ENCODE measurements at places on chromosomes 5 and 9. TPM values are rescaled to one million over a fixed set of nuclear protein-coding genes. Genes with fewer than 3 reads are reported as not detected.
A peak's percentile ranks its signal among the peaks of the same experiment; 100 is the strongest.

The LECT2 gene
- total RNA-seq, result not detected

- DNase-seq, result no peak
- H3K4me3 ChIP-seq, result no peak overlapping the region
- H3K36me3 ChIP-seq, result no peaks in the 10 kb centered on the region
- no peaks in the 10 kb centered on the region for H3K27me3 ChIP-seq
- no peak overlapping the region for H3K27ac ChIP-seq
Measured at GRCh38 chr5:74132485-74132884, 506.5 kb downstream of the ARHGEF28 start.

DNA sequence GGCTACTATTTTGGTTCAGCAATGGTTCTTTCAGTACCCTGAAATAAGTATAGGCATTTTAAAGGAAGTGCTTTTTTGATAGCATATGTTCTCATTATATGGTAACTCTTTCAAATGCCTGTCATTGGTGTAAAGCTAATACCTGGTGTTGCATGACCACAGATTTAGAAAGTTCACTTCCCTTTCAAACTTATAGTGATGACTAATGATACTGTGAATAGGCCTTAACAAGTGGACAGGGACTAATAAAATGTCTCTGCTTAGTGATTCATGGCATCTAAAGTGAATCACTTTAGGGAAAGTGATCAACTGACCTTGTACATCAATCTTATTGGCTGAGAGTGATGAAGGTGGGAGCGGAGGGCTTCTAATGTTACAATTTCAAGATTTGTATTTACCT is 21.6 kb downstream of the MRPL22 start:
- no peak for DNase-seq
- H3K4me3 ChIP-seq, result no peak overlapping the region
- H3K27ac ChIP-seq, result no peak overlapping the region
- H3K4me1 ChIP-seq, result no peaks in the 10 kb centered on the region
- peaks cover 34% of the 10 kb centered on the region for H3K36me3 ChIP-seq

- DNase-seq, result peak; percentile 19
- no peak overlapping the region for H3K4me3 ChIP-seq
- H3K27ac ChIP-seq, result no peak overlapping the region
- no peaks in the 10 kb centered on the region for H3K36me3 ChIP-seq
- no peaks in the 10 kb centered on the region for H3K27me3 ChIP-seq
Measured at GRCh38 chr5:166509085-166509484, 1782.4 kb upstream of the WWC1 start.

GRCh38 chr9:35042081-35042604 is 30.3 kb downstream of the VCP start:
- H3K27me3 ChIP-seq, result no peaks in the 10 kb centered on the region
- H3K36me3 ChIP-seq, result no peaks in the 10 kb centered on the region

- no peak overlapping the region for H3K4me3 ChIP-seq
- H3K36me3 ChIP-seq, result no peaks in the 10 kb centered on the region
- H3K4me1 ChIP-seq, result peaks cover 7% of the 10 kb centered on the region
- H3K27ac ChIP-seq, result no peak overlapping the region
- no peak for DNase-seq
Measured at GRCh38 chr5:32683125-32683524, 28.0 kb upstream of the NPR3 start.

DNA sequence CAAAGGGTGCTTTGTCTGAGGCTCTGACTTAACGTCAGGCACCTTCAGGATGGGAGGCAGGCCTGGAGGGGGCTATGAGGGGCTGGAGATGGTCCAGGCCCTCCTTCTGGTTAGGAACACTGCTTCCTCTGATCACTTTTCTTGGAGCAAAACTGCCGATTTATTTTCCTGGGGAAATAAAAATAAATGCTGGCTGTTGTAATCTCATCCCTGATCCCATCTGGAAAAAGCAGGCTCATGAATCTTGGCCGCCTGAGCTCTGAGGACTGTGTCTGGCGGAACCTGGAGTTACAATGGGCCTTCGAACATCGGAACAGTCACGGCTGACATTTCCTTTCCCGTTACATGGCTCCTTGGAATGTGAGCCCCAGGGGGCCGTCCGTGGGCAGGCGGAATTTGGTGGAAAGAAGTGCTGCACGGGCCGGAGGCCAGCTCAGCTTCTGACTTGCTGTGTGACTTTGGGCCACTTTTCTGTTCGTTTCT is 157.8 kb downstream of the RGS3 start:
- peaks cover 87% of the 10 kb centered on the region for H3K4me1 ChIP-seq
- DNase-seq, result peak; percentile 58
- no peaks in the 10 kb centered on the region for H3K36me3 ChIP-seq
- no peaks in the 10 kb centered on the region for H3K27me3 ChIP-seq
- no peak overlapping the region for H3K4me3 ChIP-seq
- H3K27ac ChIP-seq, result peak overlapping the region; percentile 74

DNA sequence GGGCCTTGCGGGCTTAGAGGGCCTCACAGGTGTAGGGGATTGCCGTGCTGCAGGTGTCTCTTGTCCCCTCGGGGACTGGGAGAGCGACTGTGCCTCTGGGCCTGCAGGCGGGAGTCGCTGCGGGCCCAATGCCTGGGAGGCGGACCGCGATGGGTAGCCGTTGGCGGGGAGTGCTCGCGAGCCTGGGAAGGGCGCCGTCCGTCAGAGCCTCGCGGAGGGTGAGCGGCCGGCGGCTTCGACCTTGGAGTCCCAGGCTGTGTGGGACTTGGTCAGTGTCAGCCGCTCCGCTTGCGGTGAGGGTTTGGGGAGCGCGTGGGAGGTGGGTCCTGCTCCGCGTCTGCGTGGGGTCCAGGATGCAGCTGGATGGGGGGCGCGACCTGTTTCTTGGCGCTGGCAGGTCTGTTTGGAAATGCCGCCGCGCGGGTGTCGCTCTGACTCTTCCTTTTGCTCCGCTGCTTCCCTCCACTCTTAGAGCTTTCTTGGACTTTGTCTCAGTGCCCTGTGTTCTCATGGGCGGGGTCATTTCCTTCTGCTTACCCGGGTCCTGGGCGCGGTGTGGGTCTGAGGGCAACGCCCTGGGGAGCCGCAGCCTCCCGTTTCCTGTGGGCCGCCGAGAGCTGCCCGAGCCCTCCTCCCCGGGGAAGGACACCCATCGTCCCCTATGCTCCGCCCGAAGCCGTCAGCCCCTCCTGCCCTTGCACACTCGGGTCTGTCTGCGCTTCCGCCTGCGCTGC is 88.9 kb upstream of the CACNA1B start:
- no peak overlapping the region for H3K27ac ChIP-seq
- no peak for DNase-seq
- peaks cover 12% of the 10 kb centered on the region for H3K4me1 ChIP-seq
- H3K4me3 ChIP-seq, result no peak overlapping the region

- DNase-seq, result no peak
- H3K27ac ChIP-seq, result no peak overlapping the region
- no peak overlapping the region for H3K4me3 ChIP-seq
- peaks cover 24% of the 10 kb centered on the region for H3K4me1 ChIP-seq
- H3K27me3 ChIP-seq, result no peaks in the 10 kb centered on the region
Measured at GRCh38 chr9:131386281-131386680, 7.6 kb upstream of the PRRC2B start.

GRCh38 chr5:171269717-171270116 is 39.3 kb upstream of the TLX3 start:
- H3K27ac ChIP-seq, result no peak overlapping the region
- DNase-seq, result no peak
- H3K36me3 ChIP-seq, result 0 out of 2 replicates have a peak, but pooled peaks cover 2% of the 10 kb centered on the region
- peaks cover under 1% of the 10 kb centered on the region for H3K4me1 ChIP-seq
- H3K4me3 ChIP-seq, result no peak overlapping the region

The PPP3R2 gene
- total RNA-seq, result not detected

DNA sequence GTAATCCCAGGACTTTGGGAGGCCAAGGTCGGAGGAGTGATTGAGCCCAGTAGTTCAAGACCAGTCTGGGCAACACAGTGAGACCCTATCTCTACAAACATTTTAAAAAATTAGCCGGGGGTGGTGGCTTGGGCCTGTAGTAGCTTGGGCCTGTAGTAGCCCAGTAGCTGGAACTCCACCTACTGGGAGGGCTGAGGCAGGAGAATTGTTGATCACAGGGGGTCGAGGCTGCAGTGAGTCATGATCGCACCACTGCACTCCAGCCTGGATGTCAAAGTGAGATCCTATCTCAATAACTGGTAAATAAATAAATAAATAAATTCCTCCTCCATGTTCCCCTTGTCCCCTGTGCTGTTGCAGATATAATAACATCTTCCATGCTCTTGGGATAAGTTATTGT is 14.3 kb downstream of the VCAN start:
- H3K36me3 ChIP-seq, result peaks cover 70% of the 10 kb centered on the region
- no peak overlapping the region for H3K27ac ChIP-seq
- peaks cover 11% of the 10 kb centered on the region for H3K4me1 ChIP-seq
- DNase-seq, result no peak

The SEC61B gene
- 141 TPM for total RNA-seq

The PPIC gene
- 16.5 TPM for total RNA-seq

- no peak overlapping the region for H3K27ac ChIP-seq
- H3K4me1 ChIP-seq, result no peaks in the 10 kb centered on the region
- no peak overlapping the region for H3K4me3 ChIP-seq
- H3K27me3 ChIP-seq, result no peaks in the 10 kb centered on the region
- DNase-seq, result no peak
Measured at GRCh38 chr5:27083449-27084415, 45.3 kb upstream of the CDH9 start.

DNA sequence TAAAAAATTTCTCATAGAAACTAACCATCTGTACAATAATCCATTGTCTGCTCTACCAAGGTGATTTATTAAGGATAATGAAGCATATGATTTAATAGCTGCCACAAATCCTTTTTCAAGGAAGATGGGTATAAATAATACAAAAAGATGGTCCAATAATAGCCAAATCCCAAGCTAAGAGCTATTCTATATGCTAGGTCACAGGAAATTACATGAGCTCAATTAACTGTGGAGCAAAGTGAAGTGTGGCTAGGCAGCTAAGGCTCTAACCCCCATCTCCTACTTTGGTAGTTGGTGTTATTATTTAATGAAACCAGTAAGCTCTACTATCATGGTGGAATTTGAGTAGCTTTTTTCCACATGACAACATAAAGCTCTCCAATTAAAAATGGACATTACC is 1045.0 kb upstream of the DMAC1 start:
- no peak for DNase-seq
- H3K4me1 ChIP-seq, result no peaks in the 10 kb centered on the region
- H3K4me3 ChIP-seq, result no peak overlapping the region
- H3K36me3 ChIP-seq, result peaks cover 15% of the 10 kb centered on the region
- H3K27ac ChIP-seq, result no peak overlapping the region

The ANKRD31 gene
- 0.13 TPM for total RNA-seq

The FOXD4L4 gene
- 0.59 TPM for total RNA-seq

The C5 gene
- 3.0 TPM for total RNA-seq

GRCh38 chr9:133726401-133727276 is 11.5 kb downstream of the SARDH start:
- peak; percentile 64 for DNase-seq
- H3K27ac ChIP-seq, result no peak overlapping the region
- no peak overlapping the region for H3K4me3 ChIP-seq
- no peaks in the 10 kb centered on the region for H3K27me3 ChIP-seq

The WDR5 gene
- 84.9 TPM for total RNA-seq

GRCh38 chr5:141692533-141692888 is 10.5 kb upstream of the ARAP3 start:
- peaks cover 16% of the 10 kb centered on the region for H3K4me1 ChIP-seq
- H3K27me3 ChIP-seq, result peaks cover 4% of the 10 kb centered on the region
- H3K36me3 ChIP-seq, result no peaks in the 10 kb centered on the region
- H3K27ac ChIP-seq, result no peak overlapping the region
- DNase-seq, result no peak
- peak overlapping the region; percentile 49 for H3K4me3 ChIP-seq

The SLC46A2 gene
- not detected for total RNA-seq

DNA sequence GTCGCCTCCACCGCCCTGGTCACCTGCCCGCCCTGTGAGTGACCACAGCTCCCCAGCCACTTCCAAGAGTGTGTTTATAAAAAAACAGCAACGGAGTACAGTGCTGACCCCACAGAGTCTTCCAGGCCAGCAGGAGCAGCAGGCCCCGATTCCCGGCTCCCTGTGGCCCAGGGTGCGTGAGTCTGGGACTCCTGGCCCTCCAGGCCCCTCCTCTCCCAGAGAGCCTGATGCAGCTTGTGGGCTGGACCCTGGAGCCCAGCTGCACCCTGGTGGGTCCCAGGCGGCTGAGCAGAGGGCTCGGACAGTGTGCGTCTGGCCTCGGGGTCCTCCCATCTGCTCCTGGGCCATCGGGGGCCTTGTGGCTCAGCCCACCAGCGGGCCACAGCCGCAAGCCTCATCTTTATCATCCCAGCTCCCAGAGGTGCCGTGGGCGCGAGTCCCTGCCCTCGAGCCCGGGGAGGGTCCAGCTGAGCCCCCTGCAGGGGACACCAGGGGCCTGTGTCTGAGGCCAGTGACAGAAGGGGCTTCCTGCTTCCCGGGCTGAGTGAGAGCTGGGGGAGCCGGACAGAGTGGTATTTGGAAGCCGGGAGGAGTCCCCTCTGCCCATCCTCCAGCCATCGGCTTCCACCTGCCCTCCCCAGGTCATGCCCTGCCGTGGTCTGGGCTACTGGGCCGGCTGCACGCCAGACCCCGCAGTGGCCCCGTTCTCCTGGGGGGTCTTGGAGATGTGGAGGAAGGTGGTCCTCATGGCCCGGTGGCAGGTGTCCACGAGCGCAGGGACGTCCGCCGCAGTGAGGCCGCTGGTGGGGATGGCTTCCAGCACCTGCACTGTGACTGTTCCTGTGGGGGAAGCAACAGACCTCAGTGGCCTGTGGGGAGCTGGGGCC is 10.6 kb downstream of the EGFL7 start:
- H3K4me3 ChIP-seq, result no peak overlapping the region
- H3K27ac ChIP-seq, result no peak overlapping the region
- no peak for DNase-seq
- H3K4me1 ChIP-seq, result peaks cover 1% of the 10 kb centered on the region

DNA sequence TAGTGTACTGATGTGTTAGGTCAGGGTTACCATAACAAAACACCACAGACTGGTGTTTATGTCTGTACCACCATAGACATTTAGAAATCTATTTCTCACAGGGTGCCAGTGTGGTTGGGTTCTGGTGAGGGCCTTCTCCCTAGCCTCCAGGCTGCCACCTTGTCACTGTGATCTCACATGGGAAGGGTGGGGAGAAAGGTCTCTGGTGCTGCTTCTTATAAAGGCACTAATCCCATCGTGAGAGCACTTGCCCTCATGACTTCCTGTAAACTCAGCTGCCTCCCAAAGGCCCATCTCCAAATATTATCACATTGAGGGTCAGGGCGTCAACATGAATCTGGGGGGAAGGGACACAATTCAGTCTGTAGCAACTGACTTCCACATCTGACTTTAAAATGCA is 49.8 kb downstream of the PIK3R1 start:
- no peaks in the 10 kb centered on the region for H3K4me1 ChIP-seq
- H3K36me3 ChIP-seq, result no peaks in the 10 kb centered on the region
- no peak for DNase-seq
- H3K4me3 ChIP-seq, result no peak overlapping the region
- H3K27ac ChIP-seq, result no peak overlapping the region

All from SJCRH30 (cell line).